ENCODE measurements at places on chromosomes 5 and 9.
A peak's percentile ranks its signal among the peaks of the same experiment; 100 is the strongest.

DNA sequence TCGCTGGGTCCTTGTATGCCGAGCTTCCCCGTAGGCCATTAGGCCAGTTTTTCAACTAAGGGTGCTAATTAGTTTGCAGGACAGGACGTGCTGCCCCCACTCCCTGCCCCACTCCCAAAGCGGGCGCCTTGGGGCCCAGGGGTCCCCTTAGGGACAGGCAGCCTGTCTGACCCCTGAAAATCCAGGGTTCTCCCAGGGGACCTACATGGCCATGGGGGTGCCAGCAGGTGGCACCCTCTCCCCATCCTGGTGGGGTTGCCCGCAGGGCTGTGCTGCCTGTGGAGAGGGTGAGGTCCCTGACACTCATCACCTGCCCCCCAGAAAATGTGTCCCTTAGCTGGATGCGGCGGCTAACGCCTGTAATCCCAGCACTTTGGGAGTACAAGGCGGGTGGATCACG lies 8.5 kb upstream of the CCDC187 start:
- DNase-seq = peak; percentile 50

DNA sequence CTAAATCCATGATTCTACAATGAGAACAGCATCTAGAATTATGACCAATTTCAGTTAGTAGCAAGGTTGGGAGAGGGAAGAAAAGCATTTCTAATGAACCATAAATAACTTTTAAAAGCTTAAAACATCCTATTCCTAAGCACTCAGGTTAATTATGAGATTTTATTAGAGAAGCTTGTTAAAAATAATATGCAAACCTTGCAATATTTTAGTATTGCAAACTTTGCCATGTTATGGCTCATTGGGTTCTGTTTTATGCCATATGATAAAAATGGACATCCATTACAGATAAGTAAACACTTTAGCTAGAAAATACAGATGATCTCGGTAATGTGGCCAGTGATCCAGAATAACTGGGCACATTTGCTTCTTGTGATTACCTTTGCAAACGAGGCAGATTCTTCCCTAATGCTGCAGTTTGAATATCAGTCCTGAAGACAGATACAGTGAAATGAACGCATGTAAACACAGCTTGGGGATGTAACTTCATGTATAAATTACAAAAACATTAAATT lies 447.0 kb downstream of the PLK2 start:
- no peak for DNase-seq

GRCh38 chr5:149588936-149589335 lies 7.6 kb downstream of the ARHGEF37 start:
- DNase-seq = no peak

DNA sequence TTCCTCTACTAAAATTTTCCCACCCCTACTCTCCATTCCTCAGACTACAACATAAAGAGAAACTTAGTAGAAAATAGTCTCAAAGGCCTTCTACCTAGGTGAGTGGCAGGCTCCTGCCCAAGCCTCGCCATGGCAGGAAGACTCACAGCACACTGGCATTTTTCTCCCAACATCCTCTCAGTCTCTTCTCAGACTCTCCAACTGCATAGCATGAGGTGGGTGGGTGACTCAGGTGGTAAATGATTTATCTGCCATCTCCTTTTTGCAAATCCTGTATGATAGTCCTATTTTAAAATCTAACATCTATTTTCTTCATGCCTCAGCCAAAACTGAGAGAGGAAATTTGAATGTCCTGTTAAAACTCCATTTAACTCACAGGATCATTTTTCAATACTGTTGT lies 33.5 kb upstream of the GRIA1 start:
- DNase-seq = no peak

DNA sequence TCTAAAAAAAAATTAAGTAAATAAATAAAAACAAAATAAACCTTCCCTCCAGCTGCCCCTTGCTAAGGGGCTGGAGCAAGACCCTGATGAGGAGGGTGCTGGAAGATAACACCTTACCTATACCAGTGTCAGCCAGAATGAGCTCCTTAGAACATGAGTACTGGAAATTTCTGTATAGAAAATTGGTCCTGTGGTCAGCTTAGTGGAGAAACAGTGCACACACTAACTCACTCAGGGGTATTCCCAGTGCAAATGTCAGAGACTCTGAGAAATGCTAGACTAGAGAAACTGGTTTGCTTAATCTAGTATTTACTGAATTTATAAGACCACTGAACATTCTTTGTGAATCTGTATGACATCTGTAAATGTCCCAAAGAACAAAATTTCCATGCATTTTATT lies 62.1 kb upstream of the CTXN3 start:
- no peak for DNase-seq

- DNase-seq = no peak
Observed at GRCh38 chr9:108727580-108728111, 128.1 kb downstream of the ACTL7B start.

DNA sequence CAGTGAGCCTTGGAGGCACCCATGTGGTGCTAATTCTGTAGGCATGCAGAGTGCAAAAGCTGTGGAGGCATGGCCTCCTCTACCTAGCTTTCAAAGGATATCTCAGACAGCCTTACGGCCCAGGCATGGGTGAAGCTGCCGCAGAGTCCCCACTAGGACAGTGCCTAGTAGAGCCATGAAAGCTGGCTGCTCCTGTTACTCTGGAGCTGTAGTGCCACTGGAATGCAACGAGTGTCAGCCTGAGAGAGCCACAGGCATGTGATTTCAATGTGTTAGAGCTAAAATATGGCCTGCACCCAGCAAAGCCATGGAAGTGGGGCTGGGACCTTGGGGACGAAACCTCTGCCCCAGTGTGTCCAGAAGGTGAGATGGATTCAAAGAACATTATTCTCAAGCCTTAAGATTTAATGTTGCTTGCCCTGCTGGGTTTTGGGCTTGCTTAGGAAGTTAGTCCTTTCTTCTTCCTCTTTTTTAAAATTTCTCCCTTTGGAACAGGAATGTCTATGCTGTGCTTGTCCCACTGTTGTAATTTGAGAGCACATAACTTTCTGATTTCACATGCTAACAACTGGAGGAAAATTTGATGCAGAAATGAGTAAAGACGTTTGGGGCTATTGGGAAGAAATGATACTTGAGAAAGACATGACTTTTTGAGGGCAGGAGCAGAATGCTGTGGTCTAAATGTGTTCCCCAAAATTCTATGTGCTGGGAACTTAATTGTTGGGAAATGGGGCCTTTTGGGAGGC lies 298.4 kb downstream of the PSAT1 start:
- peak; percentile 72 for DNase-seq

DNA sequence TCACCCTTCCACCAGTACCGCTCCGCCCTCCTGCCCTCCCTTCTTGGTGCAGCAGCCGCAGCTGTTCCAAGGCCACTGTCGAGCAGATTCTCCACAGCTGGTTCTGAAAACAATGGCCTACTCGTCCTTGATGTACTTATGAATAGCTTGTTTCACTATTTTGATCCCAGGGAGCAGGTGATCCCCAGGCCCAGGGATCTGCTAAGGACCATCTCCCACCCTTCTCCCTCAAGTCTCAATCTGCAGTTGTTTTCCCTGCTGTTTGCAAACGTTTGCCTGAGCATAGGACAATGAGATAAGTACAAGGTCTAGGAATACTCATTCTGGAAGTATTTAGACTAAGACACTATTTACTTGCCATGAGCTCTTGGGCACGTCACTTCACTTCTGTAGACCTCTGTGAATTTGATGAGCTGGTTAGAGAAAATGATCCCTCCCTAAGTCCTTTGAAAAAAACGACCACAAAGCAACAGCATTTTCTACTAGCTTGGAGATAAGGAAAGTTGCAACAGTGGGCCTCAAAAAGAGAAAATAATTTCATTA lies 1.8 kb downstream of the LURAP1L start:
- no peak for DNase-seq

DNA sequence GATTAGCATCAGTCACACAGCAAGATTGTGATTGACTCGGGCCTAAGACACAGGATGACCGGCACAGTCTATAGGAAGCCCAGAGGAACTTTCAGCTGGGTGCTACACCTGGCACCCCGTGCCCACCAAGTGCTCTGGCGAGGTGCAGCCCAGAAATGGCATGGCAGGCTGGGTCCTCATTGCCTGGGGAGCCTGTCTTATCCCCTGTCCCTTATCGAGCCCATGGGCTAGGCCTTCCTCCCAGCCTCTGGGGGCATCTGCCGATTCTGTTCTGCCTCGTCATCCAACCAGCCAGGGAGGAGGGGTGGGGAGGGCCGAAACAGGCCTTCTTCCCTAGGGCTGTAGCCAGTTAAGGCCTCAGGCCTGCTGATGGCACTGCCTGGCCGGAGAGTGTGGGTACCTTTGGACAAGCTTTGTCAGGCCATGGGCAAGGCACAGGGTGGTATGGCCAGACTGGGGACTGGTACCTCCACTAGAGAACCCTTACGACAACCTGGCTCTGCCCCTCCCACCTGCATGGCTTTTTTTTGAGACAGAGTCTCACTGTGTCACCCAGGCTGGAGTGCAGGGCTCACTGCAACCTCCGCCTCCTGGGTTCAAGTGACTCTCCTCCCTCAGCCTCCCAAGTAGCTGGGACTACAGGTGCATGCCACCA lies 1.6 kb downstream of the GRK6 start:
- no peak for DNase-seq

DNA sequence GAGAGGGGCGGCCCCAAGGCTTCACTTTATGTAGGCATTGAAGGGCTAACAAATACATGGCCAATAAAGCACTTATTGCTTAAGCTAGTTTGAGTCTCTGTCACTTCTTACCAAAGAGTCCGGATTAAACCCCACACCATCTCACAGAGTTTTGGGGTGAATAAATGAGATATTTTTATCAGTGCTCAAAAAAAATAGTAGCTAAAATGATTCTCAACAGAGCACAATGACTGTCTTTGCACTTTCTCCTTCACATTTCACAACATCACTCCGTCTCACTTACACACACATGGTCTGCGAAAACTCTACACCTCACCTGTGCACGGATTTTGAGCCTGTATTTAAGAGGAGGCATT lies 92.9 kb downstream of the LMX1B start:
- no peak for DNase-seq

GRCh38 chr9:83651558-83651957 lies 28.6 kb downstream of the IDNK start:
- no peak for DNase-seq

DNA sequence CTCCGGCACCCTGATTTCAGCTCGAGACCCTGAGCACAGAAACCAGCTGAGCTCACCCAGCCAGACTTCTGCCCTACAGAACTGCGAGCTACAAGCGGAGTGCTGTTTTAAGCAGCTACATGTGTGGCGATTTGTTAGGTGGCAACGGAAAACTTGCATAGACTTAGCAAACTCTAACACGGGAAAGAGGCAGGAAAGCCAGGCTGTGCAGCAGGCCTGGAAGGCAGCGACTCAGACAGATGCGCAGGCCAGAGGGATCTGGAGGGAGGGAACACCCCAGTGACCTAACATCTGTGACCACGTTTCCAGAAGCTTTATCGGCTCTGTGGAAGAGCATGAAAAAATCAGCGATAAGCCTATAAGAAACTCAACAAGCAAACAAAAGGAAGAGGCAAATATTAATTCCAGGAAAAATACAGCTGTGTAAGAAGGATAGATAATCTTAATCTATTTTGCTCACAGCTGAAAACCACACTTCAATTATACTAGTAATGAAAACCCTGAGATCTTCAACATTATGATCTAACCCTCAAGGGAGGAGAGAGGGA lies 11.0 kb downstream of the UBAC1 start:
- DNase-seq = no peak

DNA sequence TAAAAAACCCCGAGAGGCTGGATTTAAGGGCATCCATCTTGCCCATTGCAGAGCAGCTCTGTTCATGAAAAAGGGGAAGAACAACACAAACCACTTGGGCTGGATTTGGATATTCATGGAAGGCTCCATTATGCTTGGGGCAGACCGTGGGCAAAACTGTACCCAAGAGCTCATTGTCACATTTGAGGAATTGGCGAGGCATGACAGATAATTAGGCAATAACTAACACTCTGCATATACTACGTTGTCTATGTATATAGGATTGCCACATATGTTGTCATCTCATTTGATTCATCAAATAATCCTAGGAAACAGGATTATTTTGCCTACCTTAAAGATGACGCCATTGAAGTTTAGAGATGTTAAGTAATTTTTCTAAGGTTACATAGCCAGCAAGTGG lies 255.4 kb downstream of the SMARCA2 start:
- no peak for DNase-seq

- peak; percentile 4 for DNase-seq
Observed at GRCh38 chr5:24855485-24855884, 210.7 kb upstream of the CDH10 start.

DNA sequence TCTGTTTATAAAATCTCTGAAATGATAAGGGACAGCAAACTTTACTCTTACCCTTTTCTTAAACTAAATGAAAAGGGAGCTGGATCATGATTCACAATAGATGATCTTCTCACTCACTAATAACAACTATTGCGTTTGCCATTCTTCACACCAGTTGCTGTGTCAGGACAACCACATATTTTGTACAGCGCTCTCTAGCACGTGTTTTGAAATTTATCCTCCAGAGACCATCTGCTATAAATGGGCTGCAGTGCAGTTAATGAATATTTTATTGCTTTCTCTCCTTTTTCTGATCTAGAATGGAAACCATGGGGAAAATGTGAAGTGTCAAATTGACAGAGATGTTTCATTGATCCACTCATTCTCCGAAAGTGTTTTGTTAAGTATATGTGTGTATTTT lies 258.4 kb upstream of the CCNH start:
- no peak for DNase-seq

DNA sequence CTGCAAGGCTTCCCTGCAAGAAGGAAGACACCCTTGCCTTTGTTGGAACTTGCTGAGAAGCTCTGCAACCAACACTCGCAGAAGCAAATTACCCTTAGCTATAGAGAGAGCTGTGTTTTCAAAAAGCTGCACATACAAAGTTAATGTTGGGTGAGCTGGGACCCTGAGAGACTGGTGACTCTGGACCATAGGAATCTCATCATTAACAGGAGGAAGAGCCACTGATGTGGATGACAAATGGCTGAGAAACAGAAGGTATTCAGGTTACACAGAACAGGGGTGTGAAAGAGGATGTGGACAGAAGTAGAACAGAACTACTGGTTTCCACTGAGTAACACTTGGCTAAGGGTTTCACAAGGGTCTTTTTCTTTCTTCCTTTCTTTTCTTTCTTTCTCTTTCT lies 493.5 kb downstream of the IRX1 start:
- DNase-seq = peak; percentile 51

DNA sequence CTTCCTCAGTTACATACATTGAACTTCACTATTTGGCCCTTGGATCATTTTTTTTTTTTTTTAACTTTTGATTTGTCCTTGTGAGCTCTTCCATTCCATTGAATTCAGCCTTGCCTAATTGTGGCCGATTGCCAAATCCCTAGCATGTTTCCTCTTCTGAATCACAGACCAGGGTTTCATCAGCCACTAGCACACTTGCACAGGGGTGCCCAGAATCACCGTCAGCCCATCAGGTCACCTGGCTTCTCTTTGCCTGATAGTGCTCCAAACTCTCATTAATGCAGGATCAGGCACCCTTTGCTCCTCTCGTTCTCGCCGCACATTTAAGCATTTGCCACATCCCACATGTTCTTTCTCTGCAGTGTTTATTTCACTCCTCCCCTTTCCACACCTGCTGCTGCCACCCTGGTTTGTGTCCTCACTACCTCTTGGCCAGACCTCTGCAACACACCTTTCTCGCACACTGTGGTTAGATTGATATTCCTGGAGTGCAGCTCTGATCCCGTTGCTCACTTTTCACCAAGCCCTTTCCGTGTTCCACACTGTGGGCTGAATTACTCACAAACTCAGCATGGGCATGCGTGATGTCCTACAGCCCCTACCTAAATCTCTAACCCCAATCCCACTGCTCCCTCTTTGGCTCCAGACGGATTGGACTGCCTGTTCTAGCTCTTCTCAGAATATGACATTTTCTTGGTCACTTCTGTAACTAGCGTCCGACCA lies 9.8 kb downstream of the PIK3R1 start:
- peak; percentile 95 for DNase-seq

GRCh38 chr5:128300181-128300580 lies 216.6 kb downstream of the SLC12A2 start:
- DNase-seq = peak; percentile 62

- no peak for DNase-seq
Observed at GRCh38 chr9:77798140-77798539, 150.0 kb upstream of the GNA14 start.
